ENCODE measurements at places on chromosomes 5 and 9.
A peak's percentile ranks its signal among the peaks of the same experiment; 100 is the strongest.

- DNase-seq = no peak
Measured at GRCh38 chr5:154356020-154356655, 89.7 kb upstream of the SAP30L start.

GRCh38 chr5:180596115-180596667, 4.9 kb upstream of the SCGB3A1 start:
- DNase-seq = no peak

DNA sequence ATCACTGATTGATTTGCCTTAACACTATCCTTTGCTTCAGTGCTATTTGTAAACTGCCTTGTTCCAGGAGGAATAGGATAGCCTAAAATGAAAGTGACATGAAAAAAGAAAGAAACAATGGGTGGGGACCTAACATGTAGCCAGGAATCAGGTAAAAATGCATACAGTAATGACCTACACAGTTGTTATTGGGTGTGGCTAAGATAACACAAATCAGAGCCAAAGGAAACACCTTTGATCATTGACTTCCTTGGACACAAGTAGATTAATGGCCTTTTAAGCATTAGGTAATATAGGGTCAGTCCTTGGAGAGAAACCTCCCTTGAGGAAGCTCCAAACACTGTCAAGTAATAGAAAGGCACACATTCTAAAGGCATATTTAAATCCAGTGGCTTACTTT, 220.4 kb downstream of the TRPM3 start:
- no peak for DNase-seq

DNA sequence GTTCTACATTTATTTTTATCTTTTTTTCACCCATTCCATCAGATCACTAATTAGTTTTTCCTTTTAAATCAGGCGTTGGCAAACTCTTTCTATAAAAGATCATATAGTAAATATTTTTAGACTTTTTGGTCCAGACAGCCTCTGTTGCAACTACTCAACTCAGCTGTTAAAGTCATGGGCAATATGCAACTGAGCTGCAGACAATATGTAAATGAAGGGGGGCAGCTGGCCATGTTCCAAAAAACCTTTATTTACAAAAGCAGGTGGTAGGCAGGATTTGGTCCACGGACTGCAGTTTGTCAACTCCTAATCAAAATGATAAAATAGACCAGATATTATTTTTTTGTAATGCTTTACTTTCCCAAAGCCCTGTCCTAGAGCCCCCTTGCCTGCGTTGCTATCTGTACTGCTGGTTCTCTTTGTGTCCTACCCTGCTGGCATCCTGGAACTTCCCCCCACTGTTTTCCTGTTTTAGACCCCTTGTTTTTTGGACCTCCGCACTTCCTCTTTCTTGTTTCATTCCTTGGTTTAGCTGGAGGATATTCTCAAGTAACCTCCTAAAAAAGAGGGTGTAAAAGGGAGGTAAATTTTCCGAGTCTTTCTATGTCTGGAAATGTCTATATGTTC, 24.7 kb upstream of the TNFSF8 start:
- DNase-seq = no peak

- DNase-seq = no peak
Measured at GRCh38 chr9:120151806-120152205, 428.2 kb downstream of the CDK5RAP2 start.

DNA sequence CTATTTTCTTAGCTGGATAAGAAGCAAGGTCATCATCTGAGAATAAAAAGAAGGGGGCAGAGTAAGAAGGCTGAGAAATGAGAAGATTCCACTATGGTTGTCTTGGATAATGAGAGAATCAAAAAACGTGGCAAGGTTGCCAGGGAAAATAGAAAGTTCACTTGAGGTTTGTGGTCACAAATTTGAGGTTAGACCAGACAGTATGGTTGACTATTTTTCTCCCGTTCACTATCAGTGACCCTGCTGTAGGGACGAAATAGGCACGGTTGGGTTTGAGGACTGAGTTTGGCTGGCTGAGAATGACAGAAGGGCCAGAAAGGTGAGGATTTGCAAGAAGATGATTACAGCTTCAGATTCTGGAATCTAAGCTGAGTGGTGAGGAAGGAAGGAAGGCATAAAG, 266.0 kb upstream of the ZNF462 start:
- no peak for DNase-seq

DNA sequence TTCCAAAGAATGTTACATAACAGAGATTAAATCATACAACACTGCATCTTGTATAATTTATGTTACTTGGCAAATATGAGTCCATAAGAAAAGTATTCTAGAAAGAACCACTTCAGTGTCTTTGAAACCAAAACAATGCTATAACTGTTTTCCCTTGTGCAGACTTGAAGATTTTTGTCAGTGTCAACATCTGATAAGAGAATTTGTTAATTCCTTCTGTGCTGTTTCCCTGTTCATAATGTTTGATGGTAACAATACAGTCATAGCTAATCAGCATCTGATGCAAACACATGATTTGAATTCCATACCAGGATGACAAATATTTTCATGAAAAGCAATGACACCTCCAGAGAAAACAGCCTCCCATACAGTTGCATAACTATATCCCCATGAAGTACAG, 306.8 kb downstream of the SEMA5A start:
- DNase-seq = peak; percentile 23

DNA sequence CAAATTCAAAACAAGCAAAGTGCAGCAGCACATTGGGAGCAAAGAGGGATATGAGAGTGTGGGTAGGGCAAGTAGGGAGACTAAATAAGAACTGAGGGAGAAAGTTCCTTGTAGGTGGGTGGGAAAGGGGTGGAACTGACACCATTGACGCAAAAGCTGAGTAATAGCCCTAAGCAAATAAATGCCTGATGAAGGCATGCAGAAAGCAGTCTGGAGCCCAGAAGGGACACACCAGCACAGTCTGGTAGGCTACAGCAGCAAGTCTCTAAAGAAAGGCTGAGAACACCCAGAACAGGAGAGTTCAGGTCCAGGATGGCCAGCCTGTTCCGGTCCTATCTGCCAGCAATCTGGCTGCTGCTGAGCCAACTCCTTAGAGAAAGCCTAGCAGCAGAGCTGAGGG, at the start of gene INSL4:
Gene INSL4, plus strand, starts transcription at position 208 of the 400 bp plus-strand sequence. Its CDS starts 105 bp downstream, at position 313.
- DNase-seq = no peak

- DNase-seq = peak; percentile 34
Measured at GRCh38 chr9:88236511-88237478, 98.5 kb upstream of the SPATA31C2 start.

GRCh38 chr5:6013506-6013905, 364.8 kb downstream of the MED10 start:
- DNase-seq = no peak

DNA sequence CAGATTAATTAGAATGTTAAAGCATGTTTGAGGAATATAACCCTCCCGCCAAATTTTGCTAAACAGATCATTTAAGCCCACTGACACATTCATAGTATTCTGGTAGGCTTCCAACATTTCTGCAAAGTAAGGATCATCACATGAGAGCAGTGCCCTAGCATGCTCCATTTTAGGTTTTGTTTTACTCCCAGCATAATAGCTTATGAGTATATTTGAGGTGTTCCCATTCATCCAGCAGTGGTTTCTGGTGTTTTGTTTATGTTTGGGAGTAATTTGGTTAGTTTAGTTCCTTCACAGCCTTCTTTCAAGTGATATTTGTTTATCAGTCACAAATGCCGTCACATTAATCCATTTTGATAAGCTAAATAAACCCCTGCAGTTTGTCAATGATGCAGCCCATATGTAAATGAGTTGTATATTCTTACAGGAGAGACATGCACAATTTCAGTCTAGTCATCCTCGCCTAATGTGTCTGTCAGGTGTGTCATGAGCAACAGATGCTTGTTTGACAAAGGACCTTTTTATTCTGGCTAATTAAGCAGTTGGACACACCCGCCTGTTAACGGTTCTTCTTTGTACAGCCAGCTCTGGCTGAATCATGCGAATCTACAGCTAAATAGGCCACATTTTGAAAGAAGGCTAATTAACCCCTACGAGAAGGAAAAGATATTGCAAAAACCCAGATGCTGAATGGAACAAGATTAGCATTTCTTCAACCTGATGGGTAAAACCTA, 124.4 kb downstream of the RFX3 start:
- peak; percentile 2 for DNase-seq

- DNase-seq = no peak
Measured at GRCh38 chr5:39713250-39713916, 288.6 kb upstream of the DAB2 start.

DNA sequence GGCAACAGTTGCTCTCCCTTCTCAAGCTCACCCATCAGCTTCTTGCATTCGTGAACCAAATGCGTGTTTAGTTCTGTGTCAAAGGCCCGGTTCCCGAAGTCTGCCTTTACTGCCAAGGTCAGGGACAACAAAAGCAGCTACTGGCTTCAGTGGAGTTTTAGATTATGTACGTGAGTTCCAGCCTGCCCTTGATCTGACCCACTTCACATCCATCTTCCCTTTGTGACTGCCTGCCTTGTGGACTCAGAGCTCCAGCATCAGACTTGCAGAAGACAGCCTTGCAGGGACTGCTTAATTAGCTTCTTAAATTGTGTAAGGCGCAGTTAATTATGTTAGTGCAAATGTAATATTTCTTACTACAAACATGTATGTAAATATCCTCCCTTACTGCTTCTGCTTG, 774.7 kb upstream of the EDIL3 start:
- no peak for DNase-seq

GRCh38 chr5:125679522-125679921, 743.7 kb upstream of the GRAMD2B start:
- DNase-seq = no peak

DNA sequence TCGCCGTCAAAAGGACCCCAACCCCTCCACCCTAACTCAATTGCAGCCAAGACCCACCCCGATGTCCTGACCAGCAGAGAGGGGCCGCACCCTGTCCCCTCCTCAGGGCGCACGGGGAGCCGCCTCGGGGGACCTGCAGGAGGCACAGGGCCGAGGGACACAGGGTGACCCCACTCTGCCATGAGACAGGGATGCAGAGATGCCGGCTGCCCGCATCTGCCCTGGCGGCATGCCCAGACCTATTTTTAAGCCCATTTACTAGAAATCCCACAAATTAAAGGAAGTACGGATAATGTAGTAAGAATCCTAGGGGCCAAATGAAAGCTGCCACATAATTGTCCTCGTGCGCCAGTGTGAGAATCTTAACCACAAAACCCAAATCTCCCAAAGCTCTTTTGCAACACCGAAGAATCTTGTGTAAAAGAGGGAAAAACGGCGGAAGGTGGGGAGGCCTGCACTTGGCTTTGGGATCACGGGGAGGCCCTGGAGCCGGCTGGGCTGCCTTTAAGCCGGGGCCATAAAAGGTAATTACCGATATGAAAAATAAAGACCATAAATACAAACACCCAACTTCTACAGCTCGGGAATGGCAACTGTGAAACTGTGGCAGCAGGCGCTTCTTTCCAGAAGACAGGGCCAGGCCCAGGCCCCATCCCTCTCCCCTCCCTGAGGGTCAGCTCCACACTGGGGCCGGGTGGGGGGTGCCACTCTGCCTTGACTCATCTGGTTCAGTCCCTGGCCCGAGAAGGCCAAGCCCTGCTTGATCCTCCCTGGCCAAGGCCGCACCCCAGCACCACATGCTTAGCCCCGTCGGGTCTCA, 35.0 kb downstream of the NACC2 start:
- DNase-seq = peak; percentile 78

Measured in GM04504 (cell line).